ENCODE measurements at places on chromosomes 2 and 18. TPM values are rescaled to one million over a fixed set of nuclear protein-coding genes. Genes with fewer than 3 reads are reported as not detected.

G6PC2 gene
- not detected for total RNA-seq

MC2R gene
- total RNA-seq: not detected

CERS6 gene
- total RNA-seq: 5.7 TPM

CCDC150 gene
- total RNA-seq: 3.8 TPM

DNAJC5G gene
- not detected for total RNA-seq

AQP12A gene
- total RNA-seq: not detected

TMEM200C gene
- 1.7 TPM for total RNA-seq

DNA sequence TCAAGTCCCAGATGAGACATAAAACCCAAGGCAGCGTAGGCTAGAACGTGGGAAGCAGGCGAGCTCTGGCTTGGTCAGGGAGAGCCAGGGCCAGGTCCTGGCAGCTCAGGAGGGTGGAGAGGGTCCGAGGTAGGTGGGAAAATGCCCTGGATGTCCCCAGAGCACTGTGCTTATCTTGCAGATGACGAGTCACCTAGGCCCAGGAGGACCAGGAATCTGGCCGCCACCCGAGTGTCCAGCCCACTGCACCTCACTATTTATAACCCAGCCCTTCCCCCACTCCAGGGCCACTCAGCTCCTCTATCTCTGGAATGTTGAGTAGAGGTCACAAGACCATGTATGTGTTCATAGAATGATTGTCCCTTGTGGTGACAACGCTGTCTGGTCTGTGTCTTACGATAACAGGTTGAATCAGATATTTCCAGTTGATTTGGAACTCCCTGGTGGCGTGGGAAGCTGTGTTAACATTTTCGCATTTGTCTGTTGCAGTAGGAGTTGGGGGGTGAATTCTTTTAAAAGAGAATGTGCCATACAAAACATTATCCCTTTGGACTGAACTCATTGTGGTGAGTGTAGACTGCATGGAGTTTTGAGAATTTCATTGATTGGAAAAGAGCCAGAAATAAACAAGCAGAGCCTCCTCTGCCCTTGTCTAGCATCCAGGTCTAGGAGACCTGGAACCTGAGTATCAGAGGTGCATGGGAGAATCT is 47.5 kb downstream of the EMILIN2 start:
- no peak for DNase-seq

DNA sequence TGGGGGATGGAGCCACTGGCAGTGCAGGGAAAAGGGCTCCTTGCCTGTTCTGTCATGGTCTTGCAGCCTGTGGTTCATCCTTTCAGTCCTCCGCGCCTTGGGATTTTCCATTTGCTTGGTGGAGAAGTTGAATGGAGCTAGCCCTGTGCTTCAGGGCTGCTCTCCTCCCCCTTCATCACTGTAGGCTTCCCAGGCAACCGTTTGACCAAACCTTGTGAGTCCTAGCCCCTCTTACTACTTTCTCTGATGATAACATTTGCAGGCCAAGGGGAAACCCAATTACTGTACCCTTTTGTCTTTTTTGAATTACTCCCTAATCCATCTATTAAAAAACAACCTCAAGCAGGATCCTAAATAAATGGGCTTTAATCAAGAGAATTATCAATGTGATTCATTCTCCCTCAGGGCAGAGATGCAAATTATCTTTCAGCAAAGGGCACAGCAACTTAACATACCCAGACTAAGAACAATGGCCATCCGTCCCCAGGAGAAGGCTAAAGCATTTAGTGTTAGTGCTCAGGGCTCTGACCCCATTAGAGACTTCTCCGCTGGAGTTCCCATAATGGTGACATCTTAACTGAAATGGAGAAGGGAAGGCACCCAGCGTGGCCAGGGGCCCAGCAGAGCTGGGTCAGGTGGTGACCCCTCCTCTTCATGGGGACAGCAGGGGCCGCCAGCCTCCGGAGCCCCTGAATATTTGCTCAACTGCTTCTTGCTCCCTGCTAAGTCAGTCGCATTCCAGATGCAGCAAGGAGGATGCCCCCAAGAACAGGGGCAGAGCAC is 40.7 kb downstream of the RHOB start:
- no peak for DNase-seq

GRCh38 chr2:145413261-145414030 is 893.5 kb upstream of the ZEB2 start:
- no peak for DNase-seq

DNA sequence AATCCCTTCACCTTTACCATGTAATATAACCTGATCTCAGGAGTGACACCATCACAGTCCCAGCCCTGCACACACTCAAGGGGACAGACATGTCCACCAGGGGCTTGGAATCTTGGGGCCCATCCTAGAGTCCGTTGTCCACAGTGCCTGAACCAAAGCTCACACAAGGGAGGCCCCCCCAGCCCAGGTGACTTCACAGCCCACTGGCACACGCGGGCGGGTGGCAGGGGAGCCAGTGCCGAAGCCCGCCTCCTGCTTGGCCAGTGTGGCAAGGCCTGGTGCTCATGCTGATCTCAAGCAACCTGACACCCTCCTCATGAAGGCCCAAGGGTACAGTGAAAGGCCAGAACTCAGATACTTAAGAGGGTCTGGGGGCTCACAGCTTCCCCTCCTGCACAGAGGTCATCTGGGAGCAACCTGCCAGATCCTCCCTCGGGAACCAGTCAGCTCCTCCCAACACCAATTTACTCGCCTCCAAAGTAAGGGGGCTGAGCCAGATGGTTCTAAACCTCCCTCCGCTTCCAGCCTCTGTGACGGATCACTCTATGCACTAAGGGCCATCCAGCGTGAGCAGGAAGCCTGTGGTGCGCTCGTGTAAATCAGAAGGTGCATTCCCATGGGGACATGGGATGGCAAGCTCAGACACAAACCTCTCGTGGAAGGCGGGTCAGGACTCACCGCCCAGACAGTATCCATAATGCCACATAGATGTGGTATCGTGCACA is 3.2 kb upstream of the RAB17 start:
- no peak for DNase-seq

DNA sequence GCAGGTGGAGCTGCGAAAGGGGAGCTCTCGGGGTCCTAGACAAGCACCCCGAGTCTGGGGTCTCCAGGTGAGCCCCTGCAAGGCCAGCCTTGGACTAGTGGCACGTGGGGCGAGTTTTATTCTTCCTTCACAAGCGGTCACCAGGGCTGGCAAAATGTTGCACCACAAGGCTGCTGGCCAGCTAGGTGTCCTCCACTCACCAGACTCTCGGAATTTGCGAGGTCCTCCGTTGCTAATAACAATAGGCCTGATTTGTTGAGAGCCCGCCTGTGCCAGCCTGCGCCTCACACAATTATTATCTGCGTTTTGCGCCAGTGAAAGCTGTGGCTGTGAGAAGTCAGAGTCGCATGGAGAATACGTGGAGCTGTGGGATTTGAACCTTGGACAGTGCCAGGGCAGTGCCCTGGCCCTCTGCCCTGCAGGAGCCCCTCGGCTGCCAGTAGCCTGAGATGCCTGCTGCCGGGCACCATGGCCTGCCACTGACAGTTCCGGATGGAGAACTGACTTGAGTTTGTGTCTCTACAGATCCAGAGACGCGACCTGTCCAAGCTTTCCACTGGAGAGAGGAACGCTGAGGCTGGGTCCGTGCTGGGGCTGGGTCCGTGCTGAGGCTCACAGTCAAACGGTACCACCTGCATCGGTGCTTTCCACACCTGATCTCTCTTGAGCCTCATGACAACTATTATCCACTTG is 77.6 kb upstream of the ODC1 start:
- DNase-seq: no peak

DNA sequence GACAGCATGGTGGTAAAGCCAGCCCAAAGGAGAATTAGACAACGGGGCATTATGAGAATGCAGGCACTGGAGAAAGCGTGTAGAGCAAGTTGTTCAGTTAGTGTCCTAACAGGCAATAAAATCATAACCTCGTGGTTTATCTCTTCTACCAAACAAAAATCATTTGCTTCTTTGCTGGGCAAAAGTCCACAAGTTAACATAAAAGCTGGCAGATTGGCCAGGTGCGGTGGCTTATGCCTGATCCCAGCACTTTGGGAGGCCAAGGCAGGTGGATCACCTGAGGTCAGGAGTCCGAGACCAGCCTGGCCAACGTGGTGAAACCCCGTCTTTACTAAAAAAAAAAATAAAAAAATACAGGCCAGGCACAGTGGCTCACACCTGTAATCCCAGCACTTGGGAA is 364.1 kb downstream of the SETBP1 start:
- no peak for DNase-seq

DNA sequence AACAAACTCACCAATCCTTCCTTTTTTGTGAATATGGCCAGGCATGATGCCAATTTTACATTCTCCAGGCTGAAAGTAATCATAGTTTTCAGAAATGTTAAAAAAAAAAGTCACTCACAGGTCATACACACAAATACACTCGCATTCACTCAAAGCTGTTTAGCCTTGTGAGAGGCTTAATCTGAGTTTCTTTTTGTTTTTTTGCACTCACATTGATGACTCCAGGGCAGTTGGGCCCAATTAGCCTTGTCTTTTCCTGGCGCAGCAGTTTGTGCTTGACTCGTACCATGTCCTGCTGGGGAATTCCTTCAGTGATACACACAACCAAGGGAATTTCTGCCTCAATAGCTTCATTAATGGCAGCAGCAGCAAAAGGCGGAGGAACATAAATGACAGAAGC is 18.0 kb downstream of the SUCLG1 start:
- peak; percentile 26 for DNase-seq

DNA sequence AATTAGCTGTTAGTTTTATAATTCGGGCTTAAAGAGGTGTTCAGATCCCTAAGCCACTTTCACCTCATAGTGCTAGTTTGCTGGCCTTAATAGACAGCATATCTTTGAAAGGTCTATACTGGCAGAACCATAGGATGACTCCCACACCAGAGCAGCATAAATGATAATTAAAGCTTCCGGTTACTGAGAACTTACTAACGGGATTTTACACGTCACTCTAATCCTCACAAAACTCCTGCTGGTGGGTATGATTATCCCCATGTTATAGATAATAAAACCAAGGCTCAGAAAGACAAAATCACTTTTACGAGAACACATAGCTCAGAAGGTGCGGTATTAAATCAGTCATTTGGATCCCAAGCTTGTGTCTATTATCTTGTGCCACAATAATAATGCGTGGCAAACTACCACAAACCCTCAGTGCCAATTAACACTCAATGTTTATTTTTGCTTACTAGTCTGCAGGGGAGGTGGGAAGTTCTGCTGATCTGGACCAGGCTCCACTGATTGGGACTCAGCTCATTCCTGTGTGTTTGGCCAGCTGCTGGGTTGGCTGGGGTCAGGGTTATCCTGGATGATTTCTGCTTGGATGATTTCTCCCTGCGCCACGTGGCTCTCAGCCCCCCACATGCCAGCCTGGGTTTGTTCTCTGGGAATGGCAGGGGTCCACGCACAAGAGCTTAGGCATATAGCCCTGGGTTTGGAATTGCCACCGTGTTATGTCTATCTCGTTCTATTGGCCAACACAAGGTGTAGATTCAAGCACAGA is 62.3 kb downstream of the TRIB2 start:
- DNase-seq: no peak

GRCh38 chr2:16637304-16637703 is 28.3 kb downstream of the CYRIA start:
- no peak for DNase-seq

- DNase-seq: no peak
Measured at GRCh38 chr2:156215656-156216055, 116.9 kb downstream of the NR4A2 start.

DNA sequence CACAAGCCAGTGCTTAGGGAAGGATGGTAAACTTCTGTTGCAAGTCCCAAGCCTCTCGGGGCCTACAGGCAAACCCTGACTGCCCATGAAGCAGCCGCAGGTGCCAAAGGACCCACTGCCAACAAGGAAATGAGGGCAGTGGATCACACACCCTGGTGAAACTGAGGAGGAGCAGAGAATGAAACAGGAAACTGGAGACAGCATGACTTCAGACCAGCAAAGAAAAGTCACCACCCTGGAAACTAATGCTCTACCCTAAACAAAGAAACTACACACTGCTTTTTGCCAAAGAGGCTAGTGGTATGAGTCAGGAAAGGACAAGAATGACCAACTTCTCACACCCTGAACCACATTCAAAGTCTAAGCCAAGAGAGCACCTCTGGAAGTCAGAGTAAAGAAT is 97.2 kb downstream of the MYO5B start:
- DNase-seq: no peak

DNA sequence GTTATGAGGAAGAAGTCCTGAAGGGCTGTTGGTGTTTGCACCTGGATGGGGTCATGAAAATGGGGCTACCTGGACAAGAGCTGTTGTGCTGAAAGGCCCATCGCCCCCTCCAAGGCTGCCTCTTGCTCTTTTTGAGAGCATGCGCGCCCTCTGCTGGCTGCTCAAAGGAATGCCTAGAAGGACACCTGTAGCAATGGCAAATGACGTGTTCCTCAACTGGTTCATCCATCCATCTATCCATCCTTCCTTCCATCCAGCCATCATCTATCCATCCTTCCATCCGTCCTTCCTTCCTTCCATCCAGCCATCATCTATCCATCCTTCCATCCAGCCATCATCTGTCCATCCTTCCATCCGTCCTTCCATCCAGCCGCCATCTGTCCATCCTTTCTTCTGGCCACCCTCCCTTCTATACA is 17.2 kb upstream of the RPL31 start:
- DNase-seq: peak; percentile 69

GRCh38 chr2:20677301-20678085 is 10.5 kb downstream of the GDF7 start:
- no peak for DNase-seq

GRCh38 chr2:10554961-10555809 is 107.1 kb upstream of the ODC1 start:
- no peak for DNase-seq

DNA sequence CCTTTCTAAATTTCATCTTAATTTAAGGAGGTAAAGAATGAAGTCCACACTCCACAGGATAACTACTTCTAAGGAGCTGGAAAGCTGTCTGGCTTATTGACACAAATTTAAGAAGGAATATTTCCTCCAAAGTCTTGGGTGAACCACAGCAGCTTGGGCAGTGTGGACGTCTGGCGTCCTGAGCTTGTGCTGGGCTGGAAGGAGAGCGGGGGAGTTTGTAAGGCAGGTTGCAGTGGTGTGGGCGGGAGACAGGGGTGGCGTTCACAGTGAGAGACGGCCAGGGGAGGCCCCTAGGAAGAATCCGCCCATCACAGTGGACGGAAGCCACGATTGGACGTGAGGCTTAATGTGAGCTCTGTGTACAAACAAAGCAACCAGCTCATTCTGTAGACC is 25.7 kb downstream of the ADI1 start:
- DNase-seq: peak; percentile 75

DNA sequence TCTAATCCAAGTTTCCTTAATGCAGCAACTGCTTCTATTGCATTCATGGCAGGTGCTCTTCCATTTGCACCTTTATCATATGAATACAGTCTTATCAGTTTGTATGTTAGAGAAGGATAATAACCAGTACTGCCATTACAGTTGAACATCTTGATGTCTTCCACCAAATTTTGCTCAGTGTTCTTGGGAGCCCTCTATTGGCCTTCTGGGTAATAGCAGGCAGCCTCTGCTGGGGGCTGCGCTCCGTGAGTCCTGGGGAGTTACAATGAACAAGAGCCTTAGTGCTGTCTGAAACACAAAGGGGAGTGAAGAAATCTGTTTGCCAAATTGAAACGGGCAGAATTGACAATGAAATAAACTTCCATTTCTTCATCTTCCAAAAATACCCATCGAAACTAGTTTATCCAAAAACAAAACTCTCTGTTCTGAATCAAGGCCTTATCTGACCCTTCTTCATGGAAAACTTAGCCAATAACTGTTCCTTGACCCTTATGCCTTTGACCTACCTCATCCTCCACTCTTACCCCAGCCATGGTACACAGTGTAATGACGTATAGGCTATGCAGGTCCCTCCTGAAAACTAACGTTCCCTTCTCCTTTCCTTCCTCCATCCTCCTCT is 79.9 kb downstream of the ALK start:
- DNase-seq: peak; percentile 22

- DNase-seq: no peak
Measured at GRCh38 chr2:26561918-26562810, 79.0 kb downstream of the CIB4 start.

- no peak for DNase-seq
Measured at GRCh38 chr18:5309888-5310470, 14.5 kb upstream of the ZBTB14 start.

Measured in IMR-90 (cell line).